ENCODE measurements at places on chromosomes 6 and 20.
A peak's percentile ranks its signal among the peaks of the same experiment; 100 is the strongest.

GRCh38 chr6:108738684-108739416, 109.4 kb upstream of the ARMC2 start:
- peak; percentile 72 for DNase-seq

DNA sequence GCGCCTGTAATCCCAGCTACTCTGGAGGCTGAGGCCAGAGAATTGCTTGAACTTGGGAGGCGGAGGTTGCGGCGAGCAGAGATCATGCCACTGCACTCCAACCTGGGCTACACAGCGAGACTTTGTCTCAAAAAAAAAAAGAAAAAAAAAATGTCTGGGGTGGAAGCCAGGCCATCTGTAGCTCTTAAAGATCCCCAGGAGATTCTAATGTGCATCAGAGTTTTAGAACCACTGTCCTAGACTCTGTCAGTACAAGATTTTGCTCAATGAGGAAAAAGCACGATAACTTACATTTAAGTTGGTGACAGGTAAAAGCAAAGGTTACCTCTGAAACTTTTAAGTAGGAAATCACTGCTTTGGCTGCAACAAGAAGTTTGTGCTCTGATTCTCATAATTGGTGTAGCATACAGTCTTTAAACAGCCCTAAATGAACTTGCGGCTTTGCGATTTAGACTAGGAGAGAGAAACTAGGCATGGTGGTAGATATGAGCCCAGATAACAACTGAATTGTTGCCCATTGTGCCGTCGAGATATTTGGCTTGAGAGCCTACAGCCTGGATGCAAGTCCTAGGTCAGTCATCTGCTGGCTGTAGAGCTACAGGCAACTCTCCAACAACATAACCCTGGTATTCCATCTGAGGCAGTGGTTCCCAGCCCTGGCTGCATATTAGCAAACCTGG, 67.2 kb downstream of the BACH2 start:
- no peak for DNase-seq

DNA sequence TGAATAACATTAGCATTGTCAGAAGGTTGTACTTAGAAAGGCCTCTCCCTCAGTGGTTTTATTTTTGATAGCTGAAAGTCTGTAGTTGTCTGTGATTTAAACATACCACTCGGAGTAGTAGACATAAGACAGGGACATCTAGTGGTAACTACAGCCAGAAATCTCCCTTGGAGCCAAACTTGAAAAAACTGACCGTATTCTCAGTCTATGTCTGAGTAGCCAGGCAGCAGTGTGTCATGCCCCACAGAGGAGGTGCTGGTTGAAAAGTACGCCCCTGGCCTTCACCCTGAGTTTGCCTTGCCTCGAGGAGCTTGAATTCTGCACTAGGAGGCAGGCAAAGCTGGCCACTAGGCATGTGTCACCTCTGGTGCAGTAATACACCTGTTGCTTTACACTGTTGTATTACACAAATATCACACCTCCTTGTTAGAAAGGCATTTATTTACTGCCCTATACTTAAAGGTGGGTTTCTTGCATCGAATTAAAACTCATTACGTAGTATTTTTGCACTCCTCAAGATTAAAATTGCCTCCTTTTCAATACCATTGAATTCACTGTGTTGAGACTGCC, 20.8 kb downstream of the ZBTB2 start:
- DNase-seq, result no peak

GRCh38 chr6:907928-908327, 215.0 kb upstream of the EXOC2 start:
- DNase-seq, result no peak

- no peak for DNase-seq
These were observed 32.4 kb upstream of the TIAM2 start for GRCh38 chr6:154962753-154963152.

DNA sequence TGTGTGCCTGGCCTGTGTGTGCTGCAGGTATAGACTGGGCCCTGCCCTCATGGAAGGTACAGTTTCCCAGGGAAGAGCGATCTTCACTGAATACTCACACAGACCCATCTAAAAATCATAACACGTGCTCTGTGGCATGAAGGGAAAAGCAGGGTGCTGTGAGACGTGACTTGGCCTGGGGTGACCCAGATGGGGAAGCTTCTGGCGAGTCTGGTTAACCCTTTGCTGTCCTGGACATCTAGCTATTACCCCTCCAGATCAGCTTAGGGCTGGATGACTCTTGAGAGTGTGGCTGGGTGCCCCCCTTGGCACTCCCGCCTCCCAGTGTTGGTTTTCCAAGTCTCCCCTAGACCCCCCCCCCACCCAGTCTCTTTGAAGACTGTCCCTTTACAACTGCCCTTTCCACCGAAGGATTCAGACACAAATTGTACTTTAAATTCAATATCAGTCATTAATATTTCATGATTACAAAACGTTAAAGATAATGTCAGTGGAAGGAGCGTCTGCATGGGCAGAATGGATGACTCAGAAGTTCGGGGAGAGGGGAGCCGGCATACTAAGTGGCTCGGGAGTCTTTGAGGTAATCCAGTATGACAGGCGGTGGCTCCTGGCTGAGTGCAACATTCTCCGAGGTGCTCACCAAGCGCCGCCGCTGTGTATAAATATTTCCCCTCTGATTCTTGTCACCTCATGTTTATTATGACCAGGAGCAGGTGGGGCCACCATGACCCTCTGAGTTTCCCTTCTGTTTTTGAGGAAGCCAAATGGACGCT, 77.3 kb downstream of the CD40 start:
- DNase-seq, result no peak

- peak; percentile 64 for DNase-seq
These were observed 27.4 kb downstream of the MGME1 start for GRCh38 chr20:17995967-17996819.

DNA sequence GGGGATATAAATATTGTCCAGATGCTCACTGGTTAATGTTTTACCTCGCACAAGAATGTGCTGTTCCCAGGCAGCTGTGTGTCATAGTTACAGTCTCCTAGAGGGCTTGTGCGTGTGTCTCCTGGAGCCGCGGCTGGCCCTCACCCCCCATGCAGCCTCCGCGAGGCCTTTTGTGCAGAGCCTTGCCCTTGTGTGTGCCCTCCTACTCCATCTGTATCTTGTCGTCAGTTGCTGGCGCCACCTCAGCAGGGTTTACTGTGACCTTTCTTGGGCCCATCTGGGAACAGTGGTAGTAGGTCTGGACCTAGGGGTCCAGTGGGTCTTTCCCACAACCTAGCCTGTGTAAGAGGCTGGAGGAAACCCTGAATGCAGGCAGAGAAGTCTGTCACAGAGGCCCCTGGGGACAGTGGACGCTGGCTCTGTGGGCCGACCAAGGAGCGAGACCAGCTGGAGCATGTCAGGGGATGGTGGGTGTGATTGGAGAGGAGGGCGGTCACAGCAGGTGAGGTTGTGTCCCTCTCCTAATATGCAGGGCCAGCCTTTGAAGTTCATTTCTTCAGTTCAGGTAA, 35.2 kb downstream of the PPP1R14C start:
- no peak for DNase-seq
